ENCODE measurements at places on chromosomes 3 and 15. TPM values are rescaled to one million over a fixed set of nuclear protein-coding genes. Genes with fewer than 3 reads are reported as not detected.

PDCD7 gene
- 18.5 TPM for total RNA-seq

C3orf49 gene
- total RNA-seq, result not detected

CELF6 gene
- total RNA-seq, result 0.17 TPM

HIGD2B gene
- not detected for total RNA-seq

MORC1 gene
- not detected for total RNA-seq

PLA2G4E gene
- total RNA-seq, result 0.14 TPM

GOLGA8S gene
- total RNA-seq, result 0.04 TPM

KLHL40 gene
- total RNA-seq, result not detected

C3orf33 gene
- 2.6 TPM for total RNA-seq

ATG7 gene
- 39.2 TPM for total RNA-seq

SEMA5B gene
- not detected for total RNA-seq

COL8A1 gene
- total RNA-seq, result 211 TPM

LEKR1 gene
- 0.67 TPM for total RNA-seq

CMC1 gene
- 29.1 TPM for total RNA-seq

KCNAB1 gene
- 0.49 TPM for total RNA-seq

OIP5 gene
- total RNA-seq, result 15.8 TPM

LNP1 gene
- total RNA-seq, result 1.0 TPM

EBLN2 gene
- 1.9 TPM for total RNA-seq

PLCB2 gene
- 1.5 TPM for total RNA-seq

KLHL18 gene
- total RNA-seq, result 20.1 TPM

CCNDBP1 gene
- 26.1 TPM for total RNA-seq
